ENCODE measurements at places on chromosomes 12 and 14. TPM values are rescaled to one million over a fixed set of nuclear protein-coding genes. Genes with fewer than 3 reads are reported as not detected.

DNA sequence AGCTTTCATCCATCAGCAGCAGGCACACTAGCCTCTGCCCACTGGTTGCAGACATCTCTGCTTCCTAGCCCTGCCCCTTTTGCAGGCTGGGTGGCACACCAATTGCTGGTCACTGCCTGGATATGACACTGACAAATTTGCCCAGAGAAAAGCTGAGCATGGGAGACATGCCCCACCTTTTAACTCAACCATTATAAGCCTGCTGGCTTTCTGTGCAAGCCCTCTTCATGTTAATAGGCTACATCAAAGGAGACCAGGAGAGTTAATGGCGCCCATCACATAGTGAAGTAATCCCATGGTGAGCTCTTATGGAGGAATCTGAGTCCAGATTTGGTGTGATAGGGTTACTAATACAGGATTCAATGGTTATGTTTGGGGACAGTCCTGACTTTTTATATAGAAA lies 139.2 kb downstream of the KICS2 start:
- DNase-seq, result no peak

DNA sequence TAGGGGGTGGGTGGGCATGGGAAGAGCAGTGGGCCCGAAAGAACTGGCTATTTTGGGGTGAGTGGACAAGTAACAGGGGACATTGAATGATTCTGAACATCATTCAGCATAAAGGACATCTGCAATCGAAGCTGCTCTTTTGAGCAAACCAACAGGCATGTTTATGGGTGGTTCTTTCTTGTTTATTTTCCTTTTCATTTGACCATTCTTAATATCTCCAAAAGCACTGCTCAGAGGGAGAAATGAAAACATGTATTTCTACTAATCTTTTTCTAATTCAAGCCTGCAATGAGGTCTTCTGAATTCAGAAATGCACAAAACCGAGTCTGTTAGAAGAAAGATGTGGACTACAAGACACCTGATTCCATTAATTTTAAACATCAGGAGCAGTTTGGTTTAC lies 54.0 kb downstream of the NUAK1 start:
- DNase-seq, result no peak

- DNase-seq, result no peak
These were observed 1.4 kb downstream of the AKAP6 start for GRCh38 chr14:32330351-32331111.

GLT1D1 gene
- 0.85 TPM for total RNA-seq

- no peak for DNase-seq
These were observed 644 bp downstream of the NAB2 start for GRCh38 chr12:57089271-57090245.

DNA sequence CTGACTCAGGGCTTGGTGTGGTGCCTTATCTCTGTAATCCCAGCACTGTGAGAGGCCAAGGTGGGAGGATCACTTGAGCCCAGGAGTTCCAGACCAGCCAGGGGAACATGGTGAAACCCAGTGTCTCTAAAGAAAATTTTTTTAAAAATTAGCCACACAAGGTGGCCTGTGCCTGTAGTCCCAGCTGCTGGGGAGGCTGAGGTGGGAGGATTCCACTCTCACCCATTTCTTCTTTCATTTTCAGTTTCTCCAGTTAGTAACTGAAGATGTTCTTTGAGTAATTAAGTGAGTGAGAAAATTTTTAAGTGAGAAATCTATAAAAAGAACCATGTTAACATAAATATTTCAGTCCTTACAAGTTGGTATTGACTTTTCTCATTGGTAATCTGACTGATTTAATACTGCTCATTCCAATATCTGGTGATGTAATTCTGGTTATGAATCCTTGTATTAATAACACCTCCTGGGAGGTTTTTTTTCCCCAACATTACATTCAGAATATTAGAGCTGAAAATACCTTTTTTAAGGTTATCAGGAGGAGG lies 6.1 kb downstream of the METTL3 start:
- no peak for DNase-seq

- DNase-seq, result no peak
These were observed 6.3 kb upstream of the NYNRIN start for GRCh38 chr14:24392325-24393091.

KLRF1 gene
- total RNA-seq, result 0.92 TPM

- no peak for DNase-seq
These were observed 68.3 kb downstream of the DERA start for GRCh38 chr12:15979096-15980092.

- no peak for DNase-seq
These were observed 11.6 kb upstream of the SPTB start for GRCh38 chr14:64891173-64891838.

GRCh38 chr14:92528486-92529100 lies 15.0 kb downstream of the RIN3 start:
- DNase-seq, result no peak

- DNase-seq, result no peak
These were observed 1.7 kb downstream of the VSIG10 start for GRCh38 chr12:118102070-118102469.

DNA sequence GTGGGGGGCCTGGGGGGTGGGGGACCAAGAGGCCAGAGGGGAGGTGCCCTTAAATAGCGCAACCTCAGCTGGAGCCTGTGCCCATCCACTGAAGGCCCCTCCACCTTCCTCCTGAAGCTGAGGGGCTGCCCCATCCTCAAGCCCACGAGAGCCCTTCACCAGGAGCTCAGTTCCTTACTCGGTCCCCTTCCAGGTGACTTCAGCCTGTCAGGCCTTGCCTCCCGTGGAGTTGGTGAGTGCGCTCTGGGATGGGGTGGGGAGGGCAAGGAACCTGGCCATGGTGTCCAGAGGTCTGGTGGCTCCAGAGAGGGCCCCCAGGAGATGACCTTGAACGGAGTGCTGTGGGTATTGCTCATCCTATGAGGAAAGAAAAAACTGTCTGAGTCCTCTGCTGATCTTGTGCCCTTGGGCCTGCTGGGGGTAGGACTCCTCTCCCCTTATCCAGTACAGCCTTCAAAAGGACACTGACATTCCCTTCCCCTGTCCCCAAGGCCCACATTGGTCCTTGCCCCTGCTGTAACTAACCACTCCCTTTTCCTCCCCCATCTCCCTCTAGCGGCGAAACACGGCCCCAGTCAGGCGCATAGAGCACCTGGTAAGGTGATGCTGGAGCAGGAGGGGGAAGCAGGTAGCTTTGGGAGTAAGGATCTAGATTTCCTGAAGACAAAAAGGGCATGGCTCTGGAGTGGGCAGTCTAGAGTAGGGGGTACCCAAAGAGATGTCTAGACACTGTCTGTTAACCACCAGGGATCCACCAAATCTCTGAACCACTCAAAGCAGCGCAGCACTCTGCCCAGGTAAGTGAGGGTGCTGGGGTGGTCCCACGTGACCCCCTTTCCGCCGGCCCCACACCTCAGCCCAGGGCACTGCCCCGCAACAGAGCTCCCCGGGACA lies 3.6 kb downstream of the TNS2 start:
- DNase-seq, result no peak

GRCh38 chr12:128513831-128514230 lies 246.9 kb downstream of the TMEM132C start:
- no peak for DNase-seq

SLC4A8 gene
- total RNA-seq, result 7.1 TPM

- DNase-seq, result no peak
These were observed 626 bp downstream of the LHX5 start for GRCh38 chr12:113470871-113471618.

- no peak for DNase-seq
These were observed 85.2 kb downstream of the CCDC88C start for GRCh38 chr14:91332171-91332985.

CABP1 gene
- total RNA-seq, result 1.4 TPM

GRCh38 chr14:51395361-51395849 lies 155.4 kb downstream of the TMX1 start:
- no peak for DNase-seq

DNA sequence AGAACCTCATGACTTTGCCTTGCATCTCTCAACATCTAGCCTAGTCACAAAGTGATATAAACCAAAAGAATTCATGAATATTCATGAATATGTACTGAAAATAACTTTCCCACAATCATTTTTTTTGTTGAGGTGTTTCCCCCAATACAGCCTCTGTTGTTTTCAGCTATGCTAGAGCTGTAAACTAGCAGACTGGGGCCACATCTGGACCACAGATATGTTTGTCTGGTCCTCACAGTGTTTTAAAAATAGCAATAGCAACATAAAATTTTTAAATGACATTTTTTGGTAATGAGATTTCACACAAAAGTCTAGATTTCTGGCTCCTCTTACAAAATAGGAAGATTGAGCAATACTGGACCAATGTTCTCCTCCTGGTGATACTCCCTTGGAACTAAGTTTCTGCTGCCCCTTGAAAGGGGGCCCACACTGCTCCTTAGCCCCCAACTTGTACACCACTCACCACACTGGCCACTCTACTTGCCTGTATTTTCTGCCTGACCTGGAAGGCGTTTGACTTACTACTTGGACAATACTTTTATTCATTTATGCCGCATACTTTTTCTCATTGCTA lies 81.2 kb downstream of the BMP4 start:
- DNase-seq, result no peak

DNA sequence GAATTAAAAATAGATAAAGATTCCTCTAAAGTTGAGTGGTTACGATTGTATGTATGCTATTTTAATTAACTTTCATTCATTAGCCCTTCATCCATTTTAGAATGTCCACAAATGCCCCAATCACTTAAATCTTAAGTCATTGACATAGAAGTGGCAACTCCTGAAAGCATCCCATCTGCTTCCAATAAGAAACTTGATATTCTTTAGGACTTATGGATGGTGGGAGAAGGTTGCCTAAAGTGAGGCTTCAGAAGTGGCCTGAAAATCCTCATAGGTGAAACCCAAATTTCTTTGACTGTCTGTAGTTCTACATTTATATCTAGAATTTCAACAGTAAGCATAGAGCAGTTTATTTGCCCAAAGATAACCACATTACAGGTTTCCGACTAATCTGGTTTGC lies 161.7 kb upstream of the HMGA2 start:
- DNase-seq, result no peak

DNA sequence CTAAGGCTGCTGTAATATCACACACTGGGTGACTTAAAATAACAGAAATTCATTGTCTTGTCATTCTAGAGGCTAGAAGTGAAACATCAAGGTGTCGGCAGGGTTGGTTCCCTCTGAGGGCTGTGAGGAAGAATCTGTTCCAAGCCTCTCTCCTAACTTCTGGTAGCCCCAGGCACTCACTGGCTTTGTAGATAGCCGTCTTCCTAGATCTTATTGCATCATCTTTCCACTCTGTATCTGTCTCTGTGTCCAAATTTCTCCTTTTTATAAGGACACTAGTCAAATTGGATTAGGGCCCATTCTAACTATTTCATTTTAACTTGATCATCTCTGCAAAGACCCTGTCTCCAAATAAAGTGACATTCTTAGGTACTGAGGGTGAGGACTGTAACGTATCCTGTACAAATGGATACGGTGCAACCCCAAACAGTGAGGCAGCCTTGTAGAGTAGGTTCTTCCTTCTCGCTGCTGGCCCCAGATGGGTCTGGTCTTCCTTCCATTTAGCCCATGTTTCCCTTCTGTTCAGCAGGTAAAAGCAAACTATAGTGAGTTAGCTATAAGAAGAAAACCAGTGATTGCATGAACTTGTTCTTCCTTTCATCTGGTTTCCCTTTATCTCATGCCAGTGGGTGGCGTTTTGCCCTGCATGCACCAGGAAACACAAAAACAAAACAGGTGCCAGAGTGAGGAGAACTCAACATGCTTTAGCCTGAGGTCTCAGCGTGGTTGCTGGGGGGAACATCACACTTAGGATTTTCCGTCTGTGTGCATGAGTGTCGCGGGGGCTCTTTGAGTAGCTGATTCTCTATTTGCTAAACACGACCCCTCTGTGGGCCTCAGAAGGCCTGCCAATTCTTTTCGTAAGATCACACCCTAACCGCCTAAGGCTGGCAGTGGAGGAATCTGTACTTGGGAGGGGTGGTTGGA lies 19.5 kb downstream of the TTC9 start:
- DNase-seq, result no peak

RPGRIP1 gene
- not detected for total RNA-seq

GRCh38 chr12:55938826-55939501 lies 8.0 kb downstream of the DGKA start:
- no peak for DNase-seq

DNA sequence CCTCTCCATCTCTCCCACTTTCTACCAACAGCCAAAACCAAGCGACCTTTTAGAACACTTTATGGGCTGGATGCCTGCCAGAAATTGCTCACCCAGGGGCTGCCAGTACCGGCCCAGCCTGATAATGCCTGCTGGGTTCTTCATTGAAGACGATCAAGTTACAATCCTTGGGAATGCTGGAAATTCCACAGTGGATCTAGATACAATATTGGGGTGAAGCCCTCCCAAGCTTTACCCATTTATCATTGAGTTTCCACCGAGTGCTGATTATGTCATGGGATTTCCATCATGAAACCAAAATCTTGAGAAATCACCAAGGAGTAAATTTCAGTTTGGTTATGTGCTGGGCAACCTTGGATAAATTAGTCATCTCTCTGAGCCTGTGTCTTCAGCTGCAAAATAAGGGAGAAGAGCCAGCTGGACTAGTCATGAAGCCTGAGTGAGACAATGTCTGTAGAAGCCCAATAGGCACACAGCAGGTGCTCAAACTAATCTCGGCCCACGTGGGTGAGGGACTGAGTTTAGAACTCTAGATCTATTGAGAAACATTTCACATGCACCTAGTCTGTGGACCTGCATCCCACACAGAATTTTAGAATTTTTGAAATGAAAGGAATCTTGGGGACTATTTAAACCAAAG lies 75.5 kb upstream of the CLMN start:
- DNase-seq, result no peak

DNA sequence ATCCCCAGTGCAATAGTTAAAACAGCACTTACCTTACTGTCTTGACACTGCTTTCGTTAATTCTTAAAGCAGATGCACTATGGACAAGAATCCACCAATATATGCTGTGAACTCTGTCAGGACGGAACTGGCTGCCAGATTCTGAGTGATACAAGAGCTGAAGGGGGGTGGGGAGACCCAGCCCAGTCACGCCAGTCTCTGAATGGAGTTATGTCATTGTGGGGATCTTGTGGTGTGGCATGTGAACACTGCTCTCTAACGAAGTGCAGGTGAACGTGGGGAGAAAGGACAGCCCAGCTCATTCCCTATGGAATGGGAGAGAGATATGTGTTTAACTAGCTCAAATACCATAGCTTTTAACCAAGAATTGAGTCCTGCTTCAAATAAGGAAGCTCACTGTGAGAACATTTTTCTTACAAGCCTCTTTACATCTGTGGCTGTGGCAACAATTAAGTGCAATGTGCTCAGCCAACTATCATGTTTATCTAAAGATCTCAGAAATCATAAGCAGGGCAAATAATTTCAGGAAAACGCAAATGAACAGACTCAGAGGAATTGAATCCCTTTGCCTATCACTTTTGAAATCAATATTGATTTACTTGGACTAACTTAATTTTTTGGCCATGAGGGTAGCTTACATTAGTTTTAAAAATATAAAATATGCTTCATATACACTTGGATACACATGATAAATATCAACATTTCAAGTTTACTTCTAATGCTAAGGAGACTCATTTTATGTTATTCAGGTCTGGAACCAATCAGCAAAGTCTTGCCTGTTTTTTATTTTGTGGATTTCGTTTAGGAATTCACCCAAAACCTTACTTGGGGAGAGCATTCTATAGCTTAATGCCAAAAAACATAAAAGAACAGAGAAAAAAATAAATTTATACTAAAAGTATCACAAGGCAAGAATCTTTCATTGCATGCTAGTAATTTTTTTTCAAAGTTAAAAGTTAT lies at the start of gene LUM:
LUM (minus strand) TSS at position 129 of the 960 bp plus-strand sequence. CDS start 2,515 bp downstream, outside the sequence.
- DNase-seq, result no peak

ZBTB42 gene
- 3.2 TPM for total RNA-seq

GRCh38 chr12:70534466-70534865 lies 102.8 kb downstream of the PTPRB start:
- no peak for DNase-seq

CLEC9A gene
- not detected for total RNA-seq

- DNase-seq, result no peak
These were observed 100.5 kb upstream of the SLC38A2 start for GRCh38 chr12:46472893-46473633.

- no peak for DNase-seq
These were observed 42.5 kb upstream of the GNPNAT1 start for GRCh38 chr14:52833891-52834290.
